Hepatocyte (in vitro differentiated cells): ENCODE measurements at places on chromosomes 4 and X. TPM values are rescaled to one million over a fixed set of nuclear protein-coding genes. Genes with fewer than 3 reads are reported as not detected.

Gene LNX1
- 7.3 and 8.4 TPM in 2 replicates for polyA plus RNA-seq

Gene SLC2A9
- 7.1 and 7.8 TPM in 2 replicates for polyA plus RNA-seq

Gene LGI2
- 0.89 and 1.7 TPM in 2 replicates for polyA plus RNA-seq

Gene PHOX2B
- not detected in 2 replicates for polyA plus RNA-seq

Gene CYP2U1
- 5.8 and 6.7 TPM in 2 replicates for polyA plus RNA-seq

GRCh38 chr4:85543832-85544231, 68.9 kb downstream of the ARHGAP24 start:
- DNase-seq = no peak

DNA sequence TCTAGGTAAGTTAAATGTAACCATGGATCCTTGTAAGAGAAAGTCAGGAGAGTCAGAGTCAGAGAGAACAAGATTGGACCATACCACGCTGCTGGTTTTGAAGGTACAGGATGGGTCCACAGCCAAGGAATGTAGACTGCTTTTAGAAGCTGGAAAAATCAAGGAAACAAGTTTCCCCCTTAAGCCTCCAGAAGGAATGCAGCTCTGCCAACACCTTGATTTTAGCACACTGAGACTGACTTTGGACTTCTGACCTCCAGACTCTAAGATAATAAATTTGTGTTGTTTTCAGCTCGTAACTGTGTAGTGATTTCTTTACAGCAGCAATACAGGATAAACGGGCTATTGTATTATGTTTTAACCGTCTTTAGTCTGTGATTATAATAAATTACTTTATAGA, 108.0 kb upstream of the USP38 start:
- DNase-seq = peak; percentile 56

DNA sequence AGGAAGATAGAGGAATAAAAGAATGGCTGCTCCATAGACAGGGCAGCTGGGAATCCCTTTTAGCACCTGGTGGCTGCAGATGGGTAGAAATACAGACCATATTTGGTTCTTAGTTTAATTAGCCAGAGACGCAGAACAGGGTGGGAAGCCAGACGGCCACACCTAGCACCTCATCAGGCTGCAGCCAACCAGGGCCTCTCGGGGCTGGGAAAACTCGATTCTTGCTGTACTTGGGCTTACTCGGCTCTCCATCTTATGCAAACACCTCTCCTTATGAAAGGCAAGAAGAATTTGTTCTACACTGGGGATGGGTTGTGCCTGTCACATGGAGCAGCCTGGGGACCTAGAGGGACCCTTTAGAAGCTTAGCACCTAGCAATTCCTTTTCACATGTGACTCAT, 19.7 kb downstream of the IRAK1 start:
- no peak for DNase-seq

DNA sequence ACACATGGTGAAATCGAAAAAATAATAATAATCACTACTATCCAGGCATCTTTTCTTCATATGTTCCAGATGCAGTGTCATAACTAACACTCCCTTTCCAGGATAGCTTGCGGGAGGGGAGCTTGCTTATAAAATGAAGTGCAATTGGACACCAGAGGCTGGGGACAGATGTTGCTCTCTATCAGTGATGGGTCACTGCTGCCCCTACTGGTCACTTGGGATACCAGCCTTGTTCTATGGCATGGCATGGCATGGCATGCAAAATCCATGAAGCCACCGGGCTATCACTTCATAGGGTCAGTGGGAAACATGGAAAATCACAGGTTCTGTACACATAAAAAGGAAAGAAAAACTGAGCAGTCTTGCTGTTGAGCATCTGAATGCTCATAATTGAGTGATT, 168.1 kb downstream of the GLRA2 start:
- peak; percentile 13 for DNase-seq
